Transverse colon (tissue), 4 donors: ENCODE measurements at places on chromosomes 1 and 21. TPM values are rescaled to one million over a fixed set of nuclear protein-coding genes. Genes with fewer than 3 reads are reported as not detected.

C1orf232 gene
- total RNA-seq = not detected

DEPDC1 gene
- total RNA-seq = 2.8 TPM

TOMM40L gene
- 21.4 TPM for total RNA-seq

CD1B gene
- total RNA-seq = not detected

FMOD gene
- 19.4 TPM for total RNA-seq

CD160 gene
- not detected for total RNA-seq

SEC22B gene
- 9.8 TPM for total RNA-seq

COL11A1 gene
- not detected for total RNA-seq

SPATA46 gene
- total RNA-seq = not detected

LRRIQ3 gene
- total RNA-seq = not detected

SPATA21 gene
- not detected for total RNA-seq

OR2L13 gene
- not detected for total RNA-seq

C1orf210 gene
- 63.5 TPM for total RNA-seq
